ENCODE measurements at places on chromosomes 3 and 15.

GRCh38 chr3:167733961-167734497, 663 bp downstream of the PDCD10 start:
- no peak for DNase-seq

DNA sequence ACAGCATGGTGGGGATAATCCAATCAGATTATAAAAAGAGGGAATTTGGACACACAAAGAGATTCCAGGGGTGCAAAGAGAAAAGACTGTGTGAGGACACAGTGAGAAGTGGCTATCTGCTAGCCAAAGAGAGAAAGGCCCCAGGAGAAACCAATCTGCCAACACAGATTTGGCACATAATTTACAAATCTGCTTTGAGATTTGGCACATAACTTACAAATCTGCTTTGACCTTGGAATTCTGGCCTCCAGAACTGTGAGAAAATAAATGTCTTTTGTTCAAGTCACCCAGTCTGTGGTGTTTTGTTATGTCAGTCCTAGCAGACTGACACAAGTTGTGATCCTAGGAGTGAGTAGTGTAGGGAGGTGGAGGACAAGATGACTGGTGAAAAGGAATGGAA, 3.5 kb upstream of the TM4SF18 start:
- no peak for DNase-seq

DNA sequence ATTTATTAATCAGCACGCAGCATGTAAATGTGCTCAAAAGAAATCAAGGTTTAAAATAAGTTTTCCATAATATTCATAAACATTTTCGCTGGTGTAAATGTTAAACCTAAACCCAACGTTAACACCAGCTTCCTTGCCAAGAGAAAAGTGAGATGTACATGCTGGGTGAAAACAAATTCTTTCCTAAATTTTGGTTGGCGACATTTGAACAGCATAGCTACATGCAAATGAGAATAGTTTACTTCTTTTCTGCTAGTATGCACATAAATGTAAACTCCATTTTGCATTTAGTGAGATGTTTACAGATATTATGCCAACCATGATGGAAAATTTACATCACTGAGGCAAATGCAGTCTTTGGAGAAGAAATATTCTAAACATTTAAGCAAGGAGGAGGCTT, 182.2 kb downstream of the GAP43 start:
- no peak for DNase-seq

DNA sequence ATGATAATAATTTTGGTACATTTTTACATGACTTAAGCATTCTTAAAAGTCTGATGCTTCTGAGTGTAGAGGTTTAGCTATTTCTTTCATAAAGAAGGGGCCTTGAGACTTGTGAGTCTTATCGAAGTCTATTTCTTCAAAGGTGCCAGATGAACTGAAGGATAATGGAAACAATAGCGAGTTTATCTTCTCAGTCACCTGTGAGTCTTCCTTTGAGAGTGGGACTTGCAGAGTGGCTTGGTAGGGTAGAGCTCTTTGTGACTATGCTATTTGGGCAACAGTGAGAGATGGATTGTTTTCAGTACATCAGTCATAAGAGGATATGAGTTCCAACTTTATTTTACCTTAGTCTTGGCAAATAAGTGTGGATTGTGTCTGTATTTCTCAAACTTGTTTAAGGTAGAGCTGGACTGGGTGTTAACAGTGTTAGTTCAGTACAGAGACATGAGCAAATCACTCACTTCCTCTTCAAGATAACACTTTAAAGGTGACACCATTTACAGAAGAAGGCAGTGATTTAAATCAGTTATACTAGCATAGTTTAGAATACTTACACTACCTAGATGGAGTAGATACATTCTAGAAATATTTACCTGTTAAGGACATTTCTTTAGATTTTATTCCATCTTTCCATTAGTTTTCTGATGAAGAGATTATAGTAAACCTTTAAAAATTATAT, 3.2 kb downstream of the AKAP13 start:
- no peak for DNase-seq

GRCh38 chr15:95129574-95129973, 898.2 kb downstream of the MCTP2 start:
- DNase-seq, result no peak

DNA sequence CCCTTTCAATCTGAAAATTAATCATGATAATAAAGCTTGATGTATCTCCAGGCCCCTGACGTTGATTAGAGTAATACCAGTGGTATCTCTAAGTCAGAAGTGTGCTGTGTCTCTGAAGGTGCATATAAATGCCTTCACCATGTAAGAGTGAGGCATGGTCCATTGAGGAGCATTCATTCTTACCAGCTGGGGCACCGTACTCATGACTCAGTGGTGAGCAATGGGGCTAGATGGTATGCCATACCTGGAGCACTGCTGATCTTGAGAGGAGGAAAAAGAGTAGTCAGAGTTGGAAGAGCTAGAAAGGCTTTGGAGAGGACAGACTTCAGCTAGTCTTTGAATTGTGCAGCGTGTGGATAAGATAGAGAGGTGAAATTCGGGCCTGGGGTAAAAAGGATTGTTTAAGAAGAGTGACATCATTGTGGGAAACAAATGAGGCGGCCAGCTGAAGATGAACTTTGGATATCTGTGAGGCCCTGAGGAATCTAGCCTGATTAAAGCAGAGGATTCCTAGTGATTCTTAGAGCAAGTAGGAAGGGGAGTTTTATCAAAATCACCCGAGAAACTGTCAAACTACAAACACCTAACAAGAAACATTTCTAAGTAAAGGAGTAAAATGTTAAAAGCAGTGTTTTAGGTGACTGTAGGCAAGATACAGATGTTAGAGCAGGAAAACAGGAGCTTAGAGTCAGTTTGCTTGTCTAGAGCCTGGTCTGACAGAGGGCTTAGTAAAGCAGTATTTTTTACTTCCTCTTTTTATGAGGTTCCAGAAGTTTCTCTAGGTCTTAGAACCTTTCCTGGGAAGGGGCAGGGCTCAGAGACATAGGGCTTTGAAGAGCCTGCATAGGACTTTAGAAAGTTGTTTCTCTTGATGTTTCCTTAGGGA, 13.6 kb downstream of the TMOD3 start:
- no peak for DNase-seq

GRCh38 chr3:33062866-33063265, 34.1 kb downstream of the GLB1 start:
- no peak for DNase-seq

- DNase-seq, result no peak
These were observed 119.1 kb upstream of the PLCL2 start for GRCh38 chr3:16765661-16766060.

DNA sequence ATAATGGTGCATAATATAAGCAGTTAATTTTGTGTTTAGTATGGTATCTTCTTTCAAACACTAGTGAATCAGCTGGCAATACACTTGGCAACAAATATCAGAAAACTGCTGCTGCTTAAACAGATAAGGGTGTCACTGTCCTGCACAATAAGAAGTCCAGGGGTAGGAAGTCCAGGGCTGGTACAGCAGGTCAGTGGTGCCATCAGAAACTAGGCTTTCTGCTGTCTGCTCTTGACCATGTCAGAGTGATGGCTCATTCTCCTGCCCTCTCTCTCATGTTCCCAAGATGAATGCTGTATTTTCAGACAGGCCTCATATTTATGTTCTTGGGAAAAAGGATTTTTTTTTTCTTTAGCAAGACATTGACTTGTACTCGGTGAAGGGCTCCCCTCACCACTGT, 9.2 kb upstream of the GRK7 start:
- no peak for DNase-seq

DNA sequence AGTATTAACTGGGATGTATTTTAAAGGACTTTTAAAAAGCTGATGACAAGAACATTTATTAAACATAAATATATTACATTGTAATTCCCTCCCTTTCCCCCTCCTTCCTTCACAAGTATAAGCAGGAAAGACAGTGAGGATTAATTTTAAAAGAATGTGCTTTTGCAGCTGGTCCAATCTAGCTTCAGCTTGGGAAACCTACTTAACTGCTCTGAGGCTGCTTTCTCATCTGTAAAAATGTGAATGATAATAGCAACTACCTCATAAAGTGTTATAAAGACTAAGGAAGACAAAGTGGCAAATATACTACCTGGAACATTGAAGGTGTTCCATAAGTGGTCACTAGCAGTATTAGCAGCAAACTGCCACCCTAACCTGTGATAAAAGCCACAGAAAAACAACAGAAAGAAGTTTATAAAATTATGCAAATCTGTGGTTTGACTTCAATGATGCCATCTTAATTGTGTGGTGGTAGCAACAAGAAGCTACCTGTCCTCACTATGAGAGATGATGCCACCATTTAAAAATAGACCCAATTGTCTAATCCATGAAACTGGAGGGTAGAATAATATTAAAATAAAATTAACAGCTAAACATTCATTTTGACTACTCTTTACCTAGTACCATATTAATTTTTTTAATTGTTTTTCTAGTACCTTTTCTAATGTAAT, 20.0 kb downstream of the DHX36 start:
- no peak for DNase-seq

DNA sequence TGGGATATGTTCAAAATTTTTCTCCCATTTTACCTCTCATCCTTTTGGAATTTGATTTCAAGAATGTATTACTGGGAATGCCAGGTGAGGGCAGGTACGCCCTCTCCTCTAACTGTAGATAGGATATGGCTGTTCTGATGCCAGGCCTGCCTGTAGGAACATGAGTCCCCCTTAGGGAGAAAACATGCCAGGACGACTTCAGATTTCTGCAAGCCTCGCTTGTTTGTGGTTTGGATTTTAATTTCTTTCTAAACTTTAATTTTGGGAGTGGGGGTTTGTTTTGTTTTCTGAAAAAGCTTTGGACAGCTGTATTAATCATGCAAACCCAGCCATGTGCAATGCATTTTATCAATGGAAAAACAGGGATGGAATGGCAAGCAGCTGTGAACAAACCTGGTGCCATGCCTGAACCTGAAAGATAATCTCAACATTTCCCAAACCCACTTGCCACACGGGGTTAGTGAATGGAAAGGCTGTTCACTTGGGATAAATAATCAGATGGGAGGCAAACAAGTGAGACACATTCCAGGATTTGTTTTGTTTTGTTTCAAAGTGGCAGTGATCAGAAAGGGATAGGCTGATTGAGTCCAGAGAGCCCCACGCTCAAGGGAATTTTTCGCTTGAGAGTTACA, 207.6 kb downstream of the GAP43 start:
- no peak for DNase-seq

GRCh38 chr3:152910211-152910610, 75.3 kb downstream of the P2RY1 start:
- DNase-seq, result no peak

- peak; percentile 72 for DNase-seq
These were observed 611 bp upstream of the LINGO1 start for GRCh38 chr15:77633134-77633912.

DNA sequence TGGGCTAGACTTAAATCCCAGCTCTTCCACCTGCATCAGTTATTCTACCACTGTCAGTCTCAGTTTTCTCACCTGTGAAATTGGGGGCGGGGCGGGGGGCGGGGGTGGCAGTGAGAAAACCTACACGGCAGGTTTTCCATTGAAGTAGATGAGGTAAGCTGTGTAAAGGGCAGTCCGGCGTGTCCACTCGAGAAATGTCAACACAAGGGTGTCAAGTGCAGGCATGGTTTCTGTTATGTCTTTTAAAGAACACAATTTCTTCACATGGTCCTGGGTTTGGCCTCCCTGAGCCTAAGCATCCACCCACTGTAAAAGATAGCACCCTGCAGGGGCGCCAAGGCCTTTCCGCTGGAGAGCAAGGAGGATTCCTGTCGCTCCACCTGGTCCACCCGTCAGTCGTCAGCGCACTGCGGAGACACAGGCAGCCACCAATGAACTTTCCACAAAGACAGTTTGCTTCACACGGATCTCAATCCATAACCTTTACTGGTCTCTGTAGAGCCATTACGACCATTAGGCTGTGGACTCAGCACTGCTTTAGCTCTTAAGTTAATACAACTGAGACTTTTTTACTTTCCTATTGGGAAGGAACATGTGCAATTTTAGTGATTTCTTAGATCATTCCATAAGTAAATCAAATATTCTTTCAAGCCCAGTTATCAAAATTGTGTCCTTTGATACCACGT, 99.5 kb upstream of the FOXB1 start:
- no peak for DNase-seq

- DNase-seq, result no peak
These were observed 47.3 kb downstream of the VGLL4 start for GRCh38 chr3:11596387-11596786.

- DNase-seq, result no peak
These were observed 51.0 kb upstream of the KLF13 start for GRCh38 chr15:31275331-31276262.

All from stimulated activated CD4-positive, alpha-beta T cell treated with anti-CD3 and anti-CD28 coated beads, Interleukin-4, amount 100 ng/mL, for 48 hours (primary cell).